Activated CD8-positive, alpha-beta memory T cell treated with anti-CD3 and anti-CD28 coated beads, Interleukin-2, amount 50 U/mL, for 48 hours (primary cell): ENCODE measurements at places on chromosomes 2 and 18.

DNA sequence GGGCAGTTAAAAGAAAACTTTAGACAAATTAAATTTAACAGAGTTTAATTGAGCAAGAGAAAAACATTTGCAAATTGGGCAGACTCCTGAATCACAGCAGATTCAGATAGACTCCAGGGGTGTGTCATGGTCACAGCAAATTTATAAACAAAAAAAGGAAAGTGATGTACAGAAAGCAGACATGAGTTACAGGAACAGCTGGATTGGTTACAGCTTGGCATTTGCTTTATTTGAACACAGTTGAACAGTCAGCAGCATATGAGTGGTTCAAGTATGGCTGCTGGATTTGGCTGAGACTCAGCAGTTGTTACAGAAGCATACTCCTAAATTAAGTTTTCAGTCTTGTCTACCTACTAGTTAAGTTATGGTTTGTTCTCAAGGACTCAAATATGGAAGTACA lies 82.3 kb upstream of the NYAP2 start:
- DNase-seq: no peak

DNA sequence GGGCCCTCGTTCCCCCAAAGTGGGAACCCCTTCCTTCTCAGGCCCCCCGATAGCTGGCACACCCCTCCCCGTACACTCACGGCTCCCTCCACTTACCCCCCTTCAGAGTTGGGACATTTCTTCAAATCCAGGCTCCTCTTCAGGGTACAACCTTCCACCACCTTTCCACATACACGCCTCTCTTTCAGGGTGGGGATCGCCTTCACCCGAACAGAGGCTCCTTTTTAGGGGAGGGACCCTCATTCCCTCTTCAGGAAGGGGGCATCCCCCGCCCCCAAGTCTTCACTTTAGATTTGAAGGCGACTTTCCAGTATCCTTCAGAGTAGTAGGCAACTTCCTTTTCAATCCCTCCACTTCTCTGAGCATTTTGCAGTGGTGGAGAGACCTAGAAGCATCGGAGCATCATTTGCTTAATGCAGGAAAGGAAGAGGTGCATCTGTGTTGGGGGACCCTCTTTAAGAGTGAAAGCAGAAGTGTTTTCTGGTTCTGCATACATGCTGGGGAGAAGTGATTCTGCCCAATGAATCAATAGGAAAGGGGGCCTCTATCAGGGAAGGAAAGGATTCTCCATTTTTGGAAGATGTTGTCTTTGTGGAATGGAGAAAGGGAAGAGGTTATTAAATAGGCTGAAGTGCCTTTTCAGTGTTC lies 845 bp downstream of the EML4 start:
- DNase-seq: no peak

DNA sequence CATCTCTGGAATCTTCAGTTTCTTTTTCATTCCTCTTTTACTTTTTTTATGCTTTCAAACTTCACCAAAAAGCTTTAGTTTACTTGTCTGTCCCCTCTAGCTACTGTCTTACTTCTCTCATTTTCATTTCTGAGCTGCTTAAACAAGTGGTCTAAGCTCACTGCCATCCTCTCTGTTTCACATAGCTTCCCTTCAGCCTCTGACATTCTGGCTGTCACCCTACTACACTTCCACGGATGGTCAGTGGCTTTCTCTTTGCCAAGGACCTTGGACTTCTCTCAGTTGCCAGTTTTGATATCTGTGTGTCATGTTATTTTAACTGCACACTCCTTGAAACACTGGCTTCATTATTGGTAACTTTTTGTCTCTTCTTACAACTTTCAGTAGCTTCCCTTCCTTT lies 176.1 kb downstream of the IKZF2 start:
- DNase-seq: no peak

DNA sequence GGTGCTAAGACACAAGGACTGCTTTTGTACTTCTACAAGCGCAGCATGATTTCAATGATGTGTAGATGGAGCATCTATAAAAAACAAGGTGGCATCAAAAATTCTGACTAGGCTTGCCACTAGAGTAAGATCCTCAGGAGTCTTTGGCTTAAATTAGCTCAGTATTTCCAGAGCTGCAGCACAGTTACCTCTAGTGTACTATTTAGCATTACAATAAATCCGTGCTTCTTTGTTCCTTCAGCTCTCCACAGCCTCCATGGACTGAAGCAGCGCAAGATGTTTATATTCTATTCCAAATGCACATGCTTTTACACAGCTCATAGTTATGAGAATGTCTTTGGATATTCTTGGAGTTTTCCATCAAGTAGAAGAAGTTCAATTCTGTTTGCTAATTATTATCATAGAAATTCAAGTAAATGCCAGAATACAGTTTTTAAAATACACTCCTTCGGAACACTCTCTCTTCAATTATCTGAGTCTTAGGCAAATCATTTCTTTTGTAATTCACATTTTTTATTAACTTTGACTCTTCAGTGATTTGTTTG lies 1133.0 kb upstream of the LRRTM1 start:
- no peak for DNase-seq

DNA sequence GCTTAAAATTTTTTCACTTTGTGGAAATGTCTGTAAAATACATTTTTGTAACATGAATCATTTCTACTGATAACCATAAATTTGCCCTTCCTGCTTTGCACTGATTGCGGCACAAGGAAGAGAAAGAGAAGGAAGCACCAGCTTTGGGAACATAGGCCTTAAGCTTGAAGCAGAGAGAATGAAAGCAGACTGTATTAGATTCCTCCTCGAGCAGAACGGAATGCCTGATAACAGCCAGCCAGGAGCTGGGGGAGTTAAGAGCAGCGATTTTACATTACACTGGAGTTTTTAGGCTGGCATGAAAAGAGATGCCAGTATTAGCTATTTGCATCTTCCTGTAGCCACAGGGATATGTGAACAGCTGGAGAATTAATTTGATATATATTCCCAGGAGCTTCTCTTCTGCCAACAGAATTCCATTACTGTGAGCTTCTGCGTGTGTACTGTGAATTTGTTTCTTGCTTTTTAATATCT lies 33.5 kb downstream of the CRIM1 start:
- DNase-seq: no peak

DNA sequence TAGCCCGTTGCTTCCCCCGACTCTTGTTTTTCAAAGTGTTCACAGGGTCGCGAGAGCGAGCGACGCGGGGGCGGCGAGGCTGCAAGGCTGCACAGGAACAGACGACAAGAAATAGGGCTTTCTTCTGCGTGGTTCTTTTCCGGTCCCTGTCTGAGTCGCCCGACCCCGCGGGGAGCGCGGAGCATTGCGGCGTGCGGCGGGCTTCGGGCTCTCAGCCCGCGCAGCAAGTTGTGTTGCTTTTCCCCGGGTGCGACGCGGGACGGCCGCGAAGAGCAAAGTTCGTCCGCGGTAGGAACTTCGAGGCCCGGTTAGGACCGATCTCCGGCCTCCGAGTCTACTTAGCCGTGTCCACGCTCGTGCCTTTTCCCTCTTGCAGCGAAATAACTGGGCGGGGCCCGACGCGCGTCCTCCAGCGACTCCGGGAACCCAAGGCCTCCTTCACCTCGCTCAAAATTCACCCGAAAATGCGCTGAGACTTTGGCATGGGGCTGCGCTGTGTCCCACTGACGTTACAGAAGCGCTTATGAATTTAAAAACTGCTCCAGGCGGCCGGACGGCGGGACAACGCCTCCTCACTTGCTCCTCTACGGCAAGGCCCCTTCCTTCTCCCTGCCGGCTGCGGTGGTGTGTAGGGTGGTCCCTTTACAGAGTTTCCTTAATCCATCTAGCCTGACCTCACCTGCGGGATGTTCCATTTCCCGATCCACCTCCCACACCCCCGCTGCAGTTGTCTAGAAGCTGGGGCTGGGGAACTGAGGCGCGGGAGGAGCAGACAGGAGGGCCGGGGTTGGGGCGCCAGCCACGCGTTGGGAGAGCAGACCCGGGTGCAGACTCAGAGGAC lies 1.5 kb upstream of the BCL2L11 start:
- DNase-seq: peak; percentile 76

DNA sequence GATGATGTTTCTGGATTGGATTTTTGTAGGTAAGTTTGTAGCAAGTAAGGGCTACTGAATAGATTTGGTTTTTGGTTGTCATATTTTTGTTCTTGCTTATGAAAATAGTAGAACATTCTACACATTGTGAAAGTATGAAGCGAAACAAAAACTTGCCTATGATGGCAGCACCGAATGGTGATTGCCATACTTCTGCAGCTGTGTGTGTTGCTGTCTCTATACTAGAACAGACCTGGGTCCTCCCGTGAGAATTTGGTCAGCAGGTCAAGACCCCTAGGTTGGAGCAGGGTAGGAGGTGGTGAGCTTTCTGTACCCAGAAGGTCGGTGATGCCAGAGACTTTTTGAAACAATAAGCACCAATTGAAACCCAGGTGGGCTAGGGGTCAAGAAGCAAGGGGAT lies 322.6 kb downstream of the PRKCE start:
- no peak for DNase-seq

GRCh38 chr18:74869904-74870863 lies 272.5 kb downstream of the ZNF407 start:
- DNase-seq: no peak

GRCh38 chr2:205267323-205267722 lies 415.0 kb upstream of the NRP2 start:
- no peak for DNase-seq

GRCh38 chr18:52352920-52353319 lies 12.9 kb downstream of the DCC start:
- no peak for DNase-seq

GRCh38 chr2:130850788-130851623 lies 14.3 kb downstream of the ARHGEF4 start:
- no peak for DNase-seq

GRCh38 chr2:88239781-88240180 lies 69.6 kb downstream of the THNSL2 start:
- no peak for DNase-seq

- no peak for DNase-seq
These were observed 548.9 kb upstream of the CDH2 start for GRCh38 chr18:28725876-28726275.

GRCh38 chr2:234130777-234131181 lies 80.3 kb downstream of the SPP2 start:
- no peak for DNase-seq

DNA sequence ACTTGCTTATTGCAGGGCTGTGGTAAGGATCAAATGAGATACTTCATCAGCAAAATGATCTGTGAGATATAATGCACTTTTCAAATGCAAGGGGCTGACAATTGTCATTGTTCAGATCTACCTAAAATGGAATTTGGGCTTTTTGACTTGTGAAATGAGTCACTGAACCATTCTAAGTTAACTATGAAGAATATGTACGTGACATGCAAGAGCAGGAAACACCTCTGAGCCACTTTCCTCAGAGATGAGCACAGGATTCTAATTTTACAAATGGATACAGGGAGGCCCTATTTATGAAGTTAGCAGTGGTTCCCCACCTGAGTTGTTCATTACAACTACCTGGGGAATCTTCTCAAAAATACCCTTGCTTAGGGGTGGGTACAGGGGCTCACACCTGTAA lies 26.7 kb downstream of the CTLA4 start:
- DNase-seq: no peak

DNA sequence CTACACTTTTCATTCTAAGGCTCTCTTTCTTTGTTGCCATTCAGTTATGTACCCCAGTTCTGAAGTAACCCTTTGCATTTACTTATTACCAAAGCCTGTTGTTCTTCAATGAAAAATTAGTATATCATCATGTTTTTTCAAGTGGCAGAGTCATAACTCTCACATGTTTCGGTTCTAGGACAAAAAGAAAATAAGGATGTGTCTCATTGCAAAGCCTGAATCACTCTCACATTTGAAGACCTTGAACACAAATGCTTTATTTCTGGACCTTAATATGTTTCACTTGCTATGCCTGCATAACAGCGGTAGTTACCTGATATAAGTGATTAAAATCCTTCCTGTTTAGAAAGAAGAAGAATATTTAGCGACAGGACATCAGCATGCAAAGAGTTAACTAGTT lies 49.1 kb downstream of the ZEB2 start:
- DNase-seq: no peak

- no peak for DNase-seq
These were observed 221.9 kb downstream of the HDAC4 start for GRCh38 chr2:239178954-239179353.

DNA sequence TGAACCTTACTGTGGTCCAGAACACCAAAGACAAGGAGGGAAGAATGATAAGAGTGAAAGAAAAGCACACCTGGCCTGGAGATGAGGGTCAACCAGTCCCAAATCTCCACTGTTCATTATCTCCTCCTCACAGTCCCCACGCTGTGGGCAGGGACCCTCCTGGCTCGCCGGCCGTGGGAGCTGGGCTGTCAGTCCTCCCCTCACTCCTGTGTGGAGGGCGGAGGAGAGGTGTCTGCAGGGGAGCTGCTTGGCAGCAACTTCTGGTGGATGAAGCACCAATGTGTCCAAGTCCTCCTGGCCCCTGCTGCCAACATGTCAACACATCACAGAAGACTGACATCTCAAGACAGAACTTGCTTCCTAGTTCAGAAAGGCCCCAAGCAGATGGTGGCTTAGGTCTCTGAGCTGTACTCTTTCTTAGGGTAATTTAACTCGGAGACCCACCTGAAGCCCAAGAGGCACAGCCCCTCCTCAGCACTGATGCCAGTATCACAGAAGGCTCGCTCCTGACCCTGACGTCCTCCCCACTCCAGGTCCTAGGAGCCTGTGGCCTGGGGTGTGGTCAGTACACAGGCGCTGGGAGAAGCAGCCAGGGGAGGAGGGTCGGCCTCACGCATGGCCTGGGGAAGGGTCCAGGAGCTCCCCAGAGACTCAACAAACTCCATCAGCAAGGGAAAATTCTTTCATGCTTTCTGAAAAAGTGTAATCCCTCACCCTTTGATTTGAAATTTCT lies 54.5 kb downstream of the PARD6G start:
- DNase-seq: no peak

- DNase-seq: peak; percentile 42
These were observed at the start of gene SCN7A for GRCh38 chr2:166494140-166494624. Gene SCN7A (minus strand): TSS chr2:166494249. CDS start chr2:166477696, 16,553 bp downstream.

DNA sequence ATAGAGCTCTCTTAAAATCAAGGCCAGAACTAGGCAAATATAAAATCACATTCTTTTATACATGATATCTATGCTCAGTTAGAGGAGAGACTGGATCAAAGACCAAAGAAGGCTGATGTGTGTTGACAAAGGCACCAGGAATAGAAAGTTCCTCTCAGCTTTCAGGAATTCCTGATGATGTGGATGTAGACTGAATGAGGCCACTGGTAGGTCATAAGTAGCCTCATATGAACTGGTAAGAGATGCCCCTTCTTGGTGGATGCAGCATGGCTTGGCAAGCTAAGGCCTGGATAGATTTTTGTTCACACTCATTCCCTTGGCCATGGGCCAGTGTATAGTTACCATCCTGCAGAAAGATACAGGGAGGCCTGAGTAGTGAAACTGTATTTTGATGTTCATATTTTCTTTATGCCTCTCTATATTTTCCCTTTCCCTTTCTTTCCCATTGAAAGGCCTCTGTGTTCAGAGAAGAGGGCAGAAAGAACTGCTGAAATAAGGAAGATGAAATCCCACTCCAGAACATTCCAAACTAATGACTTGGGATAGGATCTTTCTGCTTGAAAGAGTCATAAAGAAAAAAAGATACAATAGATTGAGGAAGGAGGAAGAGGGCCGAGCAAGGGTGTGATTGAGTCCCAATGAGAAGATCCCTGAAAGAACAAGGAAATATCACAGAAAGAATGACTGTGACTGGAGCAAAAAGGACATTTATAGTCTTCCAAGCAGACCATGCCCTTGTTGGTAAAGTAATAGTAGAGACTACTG lies 2182.7 kb upstream of the PIK3C3 start:
- no peak for DNase-seq

- DNase-seq: no peak
These were observed 38.8 kb downstream of the PRKCE start for GRCh38 chr2:45690231-45690630.
